ENCODE measurements at places on chromosomes 2 and 18.

DNA sequence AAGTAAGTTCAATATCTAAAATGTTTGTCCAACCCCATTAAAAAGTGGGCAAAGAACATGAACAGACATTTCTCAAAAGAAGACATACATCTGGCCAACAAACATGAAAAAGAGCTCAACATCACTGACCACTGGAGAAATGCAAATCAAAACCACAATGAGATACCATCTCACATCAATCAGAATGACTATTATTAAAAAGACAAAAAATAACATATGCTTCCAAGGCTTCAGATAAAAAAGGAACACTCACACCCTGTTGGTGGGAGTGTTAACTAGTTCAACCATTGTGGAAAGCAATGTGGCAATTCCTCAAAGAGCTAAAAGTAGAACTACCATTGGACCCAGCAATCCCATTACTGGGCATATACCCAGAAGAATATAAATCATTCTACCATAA is 931.1 kb downstream of the LRP1B start:
- DNase-seq = no peak

DNA sequence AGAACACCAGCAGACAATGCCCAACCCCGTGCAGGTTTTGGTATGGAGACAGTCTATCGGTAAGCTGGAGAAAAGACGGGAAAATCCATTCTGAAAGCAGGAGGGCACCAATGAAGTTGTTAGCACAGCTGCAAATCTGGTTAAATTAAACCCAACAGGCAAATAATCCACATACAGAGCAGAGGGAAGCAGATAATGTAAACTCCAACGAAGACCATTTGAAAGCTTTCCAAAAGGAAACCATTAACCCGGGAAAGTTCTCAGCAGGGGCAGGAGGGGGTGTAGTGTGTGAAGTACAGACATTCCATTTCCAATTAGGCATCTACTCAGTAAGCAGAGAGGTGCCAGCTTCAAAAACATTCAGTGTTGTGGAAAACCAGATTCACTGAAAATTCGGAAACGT is 10.3 kb downstream of the EDAR start:
- no peak for DNase-seq

DNA sequence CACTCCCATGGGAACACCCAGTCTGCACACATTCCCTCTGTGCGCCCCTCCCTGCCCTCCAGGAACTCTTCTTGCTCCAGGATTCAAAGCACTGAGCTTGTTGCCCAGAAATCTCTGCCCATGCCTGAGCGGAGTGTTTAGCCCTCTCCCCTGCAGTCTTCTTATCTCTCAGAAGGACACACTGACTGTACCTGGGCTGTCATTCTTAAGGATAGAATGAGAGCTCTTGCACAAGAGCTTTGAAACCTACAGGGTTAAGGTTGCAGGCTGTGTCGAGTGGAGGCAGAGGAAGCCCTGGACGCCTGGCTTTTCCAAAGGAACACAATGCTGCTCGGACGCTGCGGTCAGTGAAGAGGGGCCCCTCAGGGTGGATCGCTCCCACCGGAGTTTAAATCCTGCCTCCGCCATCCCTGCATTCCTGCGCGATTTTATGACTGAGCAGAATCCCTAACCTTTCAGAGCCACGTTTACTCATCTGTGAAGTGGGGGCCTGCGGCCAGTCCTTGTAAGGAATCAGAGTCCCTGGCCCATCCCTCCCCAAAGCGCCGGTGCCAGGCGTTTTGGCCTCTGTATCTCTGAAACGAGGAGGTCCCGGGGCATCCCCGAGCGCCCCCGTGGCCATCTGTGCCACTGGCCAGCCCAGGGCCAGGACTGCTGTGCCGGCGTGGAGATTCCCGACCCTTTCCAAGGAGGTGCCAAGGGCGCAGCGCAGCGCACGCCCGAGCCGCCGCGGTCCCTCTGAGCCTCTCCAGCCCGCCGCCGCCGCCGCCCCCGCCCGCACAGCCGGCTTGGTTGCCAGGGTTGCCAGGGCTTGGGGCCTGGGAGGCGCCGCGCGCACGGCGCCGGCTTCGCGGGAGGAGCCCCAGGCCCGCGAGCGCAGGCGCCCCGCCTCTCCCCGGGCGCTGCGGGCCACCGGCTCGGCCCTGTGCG is 58.9 kb downstream of the FAM168B start:
- DNase-seq = no peak

DNA sequence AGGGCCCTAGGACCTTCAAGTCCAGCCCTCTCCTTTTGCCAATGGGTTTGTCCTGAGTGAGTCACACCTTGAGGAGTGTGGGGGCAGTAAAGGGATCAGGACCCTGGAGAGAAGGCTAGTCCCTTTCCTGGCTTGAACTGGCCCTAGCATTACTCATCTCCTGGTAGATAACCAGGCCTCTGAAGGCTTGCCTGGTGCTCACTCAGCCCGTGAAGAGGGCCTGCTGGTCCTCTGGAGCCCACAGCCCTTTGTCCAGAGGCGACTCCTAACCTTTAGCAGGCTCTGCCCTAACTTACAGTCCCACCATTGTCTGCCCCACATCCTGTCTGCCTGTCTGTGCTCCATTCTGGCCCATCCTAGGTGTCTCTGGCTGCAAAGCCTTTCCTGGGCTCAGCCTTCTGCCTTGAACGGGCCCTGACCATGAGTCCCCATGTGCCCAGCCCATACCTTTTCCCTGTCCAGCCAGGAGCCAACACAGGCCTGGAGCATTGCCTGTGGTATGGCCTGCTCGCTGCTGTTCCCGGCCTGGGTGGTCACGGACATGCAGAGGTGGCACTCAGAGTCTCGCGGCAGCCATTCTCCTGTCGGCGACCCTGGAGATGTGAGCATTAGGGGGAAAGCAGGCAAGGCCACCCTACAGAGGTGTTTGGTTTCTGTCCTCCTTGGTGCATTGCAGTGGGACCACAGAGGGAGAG is 5.0 kb downstream of the SFTPB start:
- peak; percentile 94 for DNase-seq

- DNase-seq = no peak
Observed at GRCh38 chr18:61662726-61663125, 230.1 kb downstream of the RNF152 start.

- no peak for DNase-seq
Observed at GRCh38 chr2:140529706-140530105, 1601.1 kb downstream of the LRP1B start.

GRCh38 chr2:234571620-234572407 is 74.9 kb upstream of the ARL4C start:
- no peak for DNase-seq

DNA sequence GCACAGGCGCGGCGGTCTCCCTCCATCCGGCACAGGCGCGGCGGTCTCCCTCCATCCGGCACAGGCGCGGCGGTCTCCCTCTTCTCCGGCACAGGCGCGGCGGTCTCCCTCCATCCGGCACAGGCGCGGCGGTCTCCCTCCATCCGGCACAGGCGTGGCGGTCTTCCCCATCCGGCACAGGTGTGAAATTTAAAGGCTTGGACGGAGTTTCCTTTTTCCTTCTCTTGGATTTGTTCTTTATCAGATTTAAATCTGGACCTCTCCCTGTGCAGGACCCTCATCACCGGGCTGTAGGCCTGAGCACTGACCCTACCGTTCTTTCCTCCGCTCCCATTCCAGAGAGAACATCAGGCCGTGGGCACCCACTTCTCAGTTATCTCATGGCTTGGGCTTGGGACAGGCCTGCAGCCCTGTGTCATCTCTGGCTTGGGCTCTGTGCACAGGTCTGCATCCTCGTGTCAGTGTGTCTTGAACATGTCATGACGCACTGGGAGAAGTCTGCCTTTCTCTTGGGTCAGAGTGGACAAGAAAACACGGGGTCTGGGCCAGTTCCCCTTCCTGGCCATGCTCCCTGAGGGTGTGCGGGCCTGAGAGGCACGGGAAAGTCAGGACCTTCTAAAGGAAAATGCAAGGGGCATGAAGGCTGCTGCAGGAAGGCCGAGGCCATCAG is 53.9 kb upstream of the PXDN start:
- DNase-seq = no peak

DNA sequence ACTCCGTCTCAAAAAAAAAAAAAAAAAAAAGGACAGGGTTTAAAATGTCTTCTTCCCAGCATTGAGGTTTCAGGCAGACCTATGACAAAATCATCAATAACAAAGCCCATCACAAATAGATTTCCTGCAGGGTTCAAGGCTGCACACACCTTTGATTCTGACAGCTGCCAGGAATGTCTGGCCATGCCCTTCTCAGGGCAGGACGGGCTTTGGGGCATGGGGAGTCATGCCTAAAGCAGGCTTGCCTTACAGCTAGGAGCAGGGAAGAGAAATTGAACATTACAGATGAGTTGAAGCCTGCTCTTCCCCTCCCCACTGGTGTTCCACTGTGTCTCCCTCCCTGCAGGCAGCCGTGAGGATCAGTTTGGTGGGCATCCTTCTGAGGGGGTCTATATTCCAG is 3.7 kb downstream of the PRELID3A start:
- DNase-seq = no peak

DNA sequence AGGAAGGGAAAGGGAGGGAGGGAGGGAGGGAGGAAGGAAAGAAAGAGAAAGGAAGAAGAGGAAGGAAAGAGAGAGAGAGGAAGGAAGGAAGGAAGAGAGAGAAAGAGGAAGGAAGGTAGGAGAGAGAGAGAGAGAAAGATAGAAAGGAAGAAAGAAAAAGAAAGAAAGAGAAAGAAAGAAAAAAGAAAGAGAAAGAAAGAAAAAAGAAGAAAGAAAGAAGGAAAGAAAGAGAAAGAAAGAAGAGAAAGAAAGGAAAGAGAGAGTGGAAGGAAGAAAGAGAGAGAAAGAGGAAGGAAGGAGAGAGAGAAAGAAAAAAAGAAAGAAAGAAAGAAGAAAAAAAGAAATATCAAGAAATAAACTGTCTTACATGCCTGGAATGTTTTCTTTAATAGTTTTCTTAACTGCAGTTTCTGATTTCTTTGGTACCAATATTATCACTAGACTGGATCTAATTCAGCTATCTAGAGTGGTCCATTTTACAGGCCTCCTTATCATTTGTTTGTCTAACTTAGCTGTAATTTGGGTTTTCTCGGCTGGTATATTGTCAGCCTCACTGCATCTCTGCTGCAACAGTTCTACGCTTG is 59.6 kb upstream of the MBOAT2 start:
- DNase-seq = no peak

Data from HTR-8/SVneo (cell line).